ENCODE measurements at places on chromosomes 13 and 19. TPM values are rescaled to one million over a fixed set of nuclear protein-coding genes. Genes with fewer than 3 reads are reported as not detected.

DNA sequence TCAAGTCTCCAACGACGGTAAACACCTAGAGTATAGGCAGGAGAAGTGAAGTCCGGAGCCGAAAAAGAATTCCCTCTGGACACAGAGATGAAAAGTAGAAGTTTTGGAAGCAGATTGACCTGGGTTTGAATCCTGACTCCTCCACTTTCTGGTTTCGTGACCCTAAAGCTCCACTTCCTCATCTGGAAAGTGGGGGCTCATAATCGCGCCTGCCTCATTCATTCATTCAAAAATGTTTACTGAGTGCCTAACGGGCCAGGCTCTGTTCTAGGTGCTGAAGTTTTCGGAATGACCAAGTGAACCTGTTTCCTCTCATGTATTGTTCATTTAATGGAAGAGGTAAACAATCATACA, 7.1 kb upstream of the EML2 start:
- DNase-seq = no peak

DNA sequence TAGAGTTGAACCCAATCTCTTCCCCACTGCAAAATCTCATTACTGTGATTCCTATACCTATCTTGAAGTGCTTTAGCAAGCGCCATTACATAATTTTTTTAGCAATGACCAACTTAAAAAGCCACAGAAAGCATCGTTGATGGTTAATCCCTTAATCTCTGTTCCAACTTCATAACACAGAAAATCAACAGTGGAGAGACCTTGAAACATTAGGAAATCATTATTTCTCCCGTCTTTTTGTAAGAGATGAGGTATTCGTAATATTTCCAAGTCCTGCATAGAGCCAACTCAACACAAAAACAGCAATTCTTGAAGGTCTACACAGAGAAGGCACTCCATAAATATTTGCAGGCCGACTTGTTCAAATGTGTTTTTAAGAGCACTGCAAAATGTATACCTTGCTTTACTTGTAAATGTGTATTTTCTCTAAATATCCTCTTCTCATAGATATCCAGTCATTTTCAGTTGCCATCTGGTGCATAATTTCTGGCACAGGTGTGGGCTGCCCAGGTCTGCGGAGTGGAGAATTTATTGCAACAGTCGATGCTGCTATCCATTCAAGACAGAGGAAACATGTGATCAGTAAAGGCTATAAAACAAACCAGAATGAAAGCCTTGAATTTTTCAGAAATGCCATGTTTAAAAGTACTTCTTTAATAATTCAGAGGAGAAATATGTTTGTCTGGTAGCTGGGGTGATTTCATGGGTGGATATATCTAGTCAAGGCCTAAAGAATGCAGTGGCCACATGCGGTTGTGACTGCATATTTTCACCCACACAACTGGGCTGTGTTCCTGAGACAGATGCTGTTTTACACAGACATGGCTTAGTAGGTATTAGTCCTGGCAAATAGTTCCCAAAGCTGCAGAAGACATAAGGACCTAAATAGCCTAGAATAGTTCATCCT, 234.3 kb upstream of the STARD13 start:
- DNase-seq = peak; percentile 82

DNA sequence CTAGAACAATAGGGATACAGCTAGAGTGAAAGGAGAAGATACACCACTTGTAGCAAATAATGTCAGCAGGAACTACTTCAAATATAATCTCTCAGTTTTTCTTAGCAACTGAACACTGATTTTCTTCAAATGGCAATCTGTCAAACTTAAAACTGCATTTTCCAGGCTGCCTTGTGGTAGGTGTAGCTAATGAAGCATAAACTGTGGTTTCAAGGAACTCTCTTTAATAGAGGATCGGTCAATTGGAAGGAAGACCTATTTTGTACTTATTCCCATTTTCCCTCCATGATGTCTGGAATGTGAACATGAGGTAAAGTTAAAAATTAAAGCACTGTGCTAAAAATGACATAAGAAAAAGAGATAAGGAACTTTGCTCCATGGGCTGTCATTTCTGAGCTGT, 1261.9 kb downstream of the PCDH17 start:
- no peak for DNase-seq

GRCh38 chr19:13097033-13097462, 5.6 kb downstream of the LYL1 start:
- DNase-seq = peak; percentile 78

DNA sequence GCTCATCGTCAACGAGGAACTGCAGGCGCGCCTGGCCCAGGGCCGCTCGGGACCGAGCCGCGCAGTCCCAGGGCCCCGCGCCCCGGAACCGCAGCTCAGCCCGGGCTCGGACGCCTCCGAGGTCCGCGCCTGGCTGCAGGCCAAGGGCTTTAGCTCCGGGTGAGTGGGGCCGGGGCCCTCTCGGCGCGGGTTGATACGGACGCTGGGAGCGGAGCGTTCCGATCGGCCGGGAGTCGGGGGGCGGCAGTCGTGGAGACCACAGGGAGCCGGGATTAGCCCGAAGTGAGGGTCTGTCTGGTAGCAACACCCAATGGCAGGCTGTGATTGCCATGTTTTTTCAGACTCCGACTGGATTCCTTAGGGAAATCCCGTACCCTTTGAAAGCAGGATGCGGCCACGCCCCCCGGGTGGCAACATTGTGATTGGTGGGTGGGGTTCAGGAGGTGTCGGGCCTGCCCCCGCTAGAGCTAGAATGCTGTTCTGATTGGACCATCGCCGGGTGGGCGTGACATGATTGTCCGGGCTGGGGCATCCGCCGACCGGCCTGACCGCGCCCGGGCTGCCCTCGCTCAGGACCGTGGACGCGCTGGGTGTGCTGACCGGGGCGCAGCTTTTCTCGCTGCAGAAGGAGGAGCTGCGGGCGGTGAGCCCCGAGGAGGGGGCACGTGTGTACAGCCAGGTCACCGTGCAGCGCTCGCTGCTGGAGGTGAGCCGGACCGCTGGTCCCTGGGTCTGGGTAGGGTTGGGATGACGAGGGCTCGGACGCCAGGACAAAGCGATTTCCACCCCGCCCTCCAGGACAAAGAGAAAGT, 11.3 kb downstream of the EPS8L1 start:
- peak; percentile 100 for DNase-seq

GRCh38 chr19:49210901-49211451, 53.4 kb downstream of the TRPM4 start:
- DNase-seq = no peak

Gene ZNF8
- 8.8 TPM for total RNA-seq

- DNase-seq = no peak
Measured at GRCh38 chr13:45078003-45078402, 42.3 kb upstream of the GTF2F2 start.

Gene KLK1
- total RNA-seq = not detected

DNA sequence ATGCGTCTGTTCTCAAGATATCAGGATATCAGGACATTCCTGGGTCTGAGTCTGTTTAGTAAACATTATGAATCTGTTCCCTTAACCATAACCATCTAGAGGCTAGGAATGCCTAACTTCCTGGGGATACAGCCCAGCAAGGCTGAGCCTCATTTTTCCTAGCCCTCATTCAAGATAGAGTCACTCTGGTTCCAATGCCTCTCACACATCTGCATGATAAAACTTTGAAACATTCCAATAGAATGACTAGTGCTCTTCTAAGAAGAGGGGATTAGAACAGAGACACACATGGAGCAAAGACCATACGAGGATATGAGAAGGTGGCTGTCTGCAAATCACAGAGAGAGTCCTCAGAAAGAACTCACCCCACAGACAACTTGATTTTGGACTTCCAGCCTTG, 20.6 kb upstream of the CABP5 start:
- DNase-seq = peak; percentile 66

DNA sequence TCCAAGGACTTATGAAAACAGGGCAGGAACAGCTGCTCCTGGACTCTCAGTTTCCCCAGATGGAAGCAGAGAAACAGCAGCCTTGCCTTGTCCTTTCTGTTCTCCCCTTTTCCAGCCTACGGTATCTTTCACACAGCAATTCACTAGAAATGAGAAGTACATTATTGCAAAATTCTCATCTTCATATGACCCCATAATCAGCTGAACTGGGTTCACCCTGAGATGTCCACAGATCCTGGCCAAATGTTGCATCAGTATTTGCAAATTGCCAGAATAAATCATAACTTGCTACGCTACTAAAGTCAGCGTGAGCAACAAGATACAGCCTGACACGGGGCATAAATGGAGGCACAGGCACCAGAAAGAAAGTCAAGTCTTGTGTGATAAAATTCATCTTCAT, 16.1 kb downstream of the VSTM1 start:
- DNase-seq = no peak

DNA sequence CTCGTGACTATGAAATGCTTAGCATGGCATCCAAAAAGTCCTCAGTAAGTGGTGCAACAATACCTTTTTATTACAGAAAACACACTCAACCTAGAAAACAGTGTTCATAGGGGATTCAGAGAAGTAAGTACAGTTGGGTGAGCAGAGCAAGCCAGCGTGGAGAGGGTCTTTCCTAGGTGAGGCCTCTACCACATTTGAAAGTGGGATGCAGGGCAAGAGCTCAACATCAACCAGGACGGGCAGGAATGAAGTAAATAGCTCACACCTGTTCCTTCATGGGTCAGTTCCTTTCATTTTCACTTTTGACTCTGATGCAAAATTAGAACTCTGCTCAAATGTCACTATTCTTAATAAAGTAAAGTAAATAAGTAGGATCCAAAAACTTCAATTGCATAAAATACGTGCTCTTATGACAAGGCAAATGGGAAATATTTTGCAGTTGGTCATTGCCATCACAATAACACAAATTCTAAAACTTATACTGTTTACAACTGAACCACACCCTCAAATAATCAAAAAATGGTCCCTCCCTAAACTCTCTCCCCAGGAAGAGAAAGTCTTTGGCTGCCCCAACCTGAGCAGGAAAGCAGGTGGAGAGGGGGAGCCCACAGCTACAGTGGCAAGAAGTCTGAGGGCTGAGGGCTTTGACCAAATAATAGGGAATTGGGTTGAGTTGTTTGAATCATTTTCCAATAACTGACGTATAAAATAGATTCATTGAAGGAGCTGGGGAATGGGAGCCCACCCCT, 20.2 kb downstream of the CHAMP1 start:
- DNase-seq = no peak

DNA sequence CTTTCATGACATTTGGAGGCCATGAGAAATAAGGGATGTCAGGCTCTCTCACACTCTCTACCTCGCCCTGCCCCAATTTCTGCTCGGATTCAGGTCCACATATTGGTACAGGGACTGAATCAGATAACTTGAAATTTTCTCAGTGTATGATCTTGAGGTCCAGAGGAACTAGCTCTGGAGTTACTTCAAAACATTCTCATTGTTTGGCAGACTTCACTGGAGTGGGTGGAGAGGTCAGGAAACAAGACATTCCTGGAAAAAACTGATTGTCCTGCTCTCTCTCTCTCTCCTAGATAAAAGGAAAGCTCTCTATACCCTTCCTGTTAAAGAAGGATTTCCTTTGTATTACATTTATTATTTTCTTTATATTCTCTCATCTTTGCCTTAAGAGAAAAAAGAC, 428.1 kb upstream of the DACH1 start:
- DNase-seq = no peak

Gene LCP1
- 0.59 TPM for total RNA-seq

DNA sequence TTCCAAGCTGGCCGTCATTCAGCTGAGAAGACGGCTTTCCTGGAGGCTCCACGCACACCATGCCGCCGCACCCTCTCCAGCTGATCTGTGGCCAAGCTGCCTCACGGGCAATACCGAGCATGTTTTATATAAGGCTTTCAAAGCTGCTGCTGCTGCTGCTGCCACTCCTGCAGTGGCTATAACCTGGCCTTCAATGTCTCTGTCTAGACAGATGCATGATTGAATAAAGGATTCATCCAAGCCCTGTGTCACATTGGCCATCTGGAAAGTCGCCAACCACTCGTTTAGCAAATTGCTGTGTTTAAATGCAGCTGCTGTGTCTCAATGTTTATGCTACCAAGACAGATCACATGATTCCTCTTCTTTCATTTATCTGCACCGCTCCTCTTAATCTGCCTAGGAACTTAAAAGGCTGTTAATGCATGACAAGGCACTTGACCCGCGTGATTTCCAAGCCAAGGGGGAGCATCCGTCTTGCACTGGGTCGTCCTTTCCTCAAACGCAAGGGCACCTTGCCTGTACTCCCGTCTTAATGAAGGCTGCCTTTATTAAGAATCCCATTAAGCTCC, 114.3 kb downstream of the TEX26 start:
- no peak for DNase-seq

DNA sequence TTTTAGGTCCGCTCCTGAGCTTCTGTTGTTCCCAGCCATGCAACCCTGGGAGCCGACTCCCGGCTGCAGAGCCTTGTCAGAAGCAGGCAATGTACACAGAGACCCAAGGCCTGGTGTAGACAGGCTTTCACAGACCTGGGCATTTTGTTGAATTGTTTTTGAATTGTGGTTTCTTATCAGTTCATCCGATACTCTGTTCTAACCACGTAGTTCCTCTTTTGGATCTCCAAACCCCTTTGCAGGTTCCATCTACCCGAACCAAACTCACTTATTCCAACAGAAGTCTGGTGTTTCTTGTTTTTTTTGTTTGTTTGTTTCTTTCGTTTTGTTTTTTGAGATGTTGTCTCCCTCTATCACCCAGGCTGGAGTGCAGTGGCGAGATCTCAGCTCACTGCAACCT, 6.3 kb upstream of the NLRP2 start:
- no peak for DNase-seq

Gene CEACAM19
- total RNA-seq = 1.2 TPM

GRCh38 chr19:29265436-29265835, 52.5 kb upstream of the UQCRFS1 start:
- peak; percentile 38 for DNase-seq

DNA sequence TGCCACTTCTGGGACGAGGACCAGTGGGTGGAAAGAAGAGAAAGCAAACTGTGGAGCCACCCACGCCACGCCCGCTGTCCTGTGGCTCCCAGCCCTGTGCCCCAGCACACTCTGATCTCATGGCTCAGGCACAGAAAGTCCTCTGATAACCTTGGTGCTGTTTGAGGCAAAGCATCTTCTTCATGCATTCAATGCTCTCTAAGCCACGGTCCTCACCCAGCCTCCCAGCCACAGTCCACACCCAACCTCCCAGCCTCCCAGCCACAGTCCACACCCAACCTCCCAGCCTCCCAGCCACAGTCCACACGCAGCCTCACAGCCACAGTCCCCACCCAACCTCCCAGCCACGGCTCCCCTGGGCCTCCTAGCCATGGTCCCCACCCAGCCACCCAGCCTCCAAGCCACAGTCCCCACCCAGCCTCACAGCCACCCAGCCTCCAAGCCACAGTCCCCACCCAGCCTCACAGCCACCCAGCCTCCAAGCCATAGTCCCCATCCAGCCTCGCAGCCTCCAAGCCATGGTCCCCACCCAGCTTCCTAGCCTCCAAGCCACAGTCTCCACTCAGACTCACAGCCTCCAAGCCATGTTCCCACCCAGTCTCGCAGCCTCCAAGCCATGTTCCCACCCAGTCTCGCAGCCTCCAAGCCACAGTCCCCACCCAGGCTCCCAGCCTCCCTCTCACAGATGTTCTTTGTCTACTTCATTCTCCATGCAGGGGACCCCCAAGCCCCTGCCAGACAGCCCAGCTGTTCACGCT, 74.9 kb downstream of the SOX1 start:
- no peak for DNase-seq
